H9 (cell line): ENCODE measurements at places on chromosomes 13 and 19. TPM values are rescaled to one million over a fixed set of nuclear protein-coding genes. Genes with fewer than 3 reads are reported as not detected.

The PRX gene
- 3.8 and 4.0 TPM in 2 replicates for total RNA-seq

- no peak for DNase-seq
Observed at GRCh38 chr13:114151565-114152284, 19.3 kb upstream of the RASA3 start.

- DNase-seq: no peak
Observed at GRCh38 chr13:67520886-67521285, 290.8 kb upstream of the PCDH9 start.

The PRSS57 gene
- total RNA-seq: 0.22 TPM in 1 of 2 replicates, not detected in the other

The INTS6 gene
- 60.4 and 61.2 TPM in 2 replicates for total RNA-seq

DNA sequence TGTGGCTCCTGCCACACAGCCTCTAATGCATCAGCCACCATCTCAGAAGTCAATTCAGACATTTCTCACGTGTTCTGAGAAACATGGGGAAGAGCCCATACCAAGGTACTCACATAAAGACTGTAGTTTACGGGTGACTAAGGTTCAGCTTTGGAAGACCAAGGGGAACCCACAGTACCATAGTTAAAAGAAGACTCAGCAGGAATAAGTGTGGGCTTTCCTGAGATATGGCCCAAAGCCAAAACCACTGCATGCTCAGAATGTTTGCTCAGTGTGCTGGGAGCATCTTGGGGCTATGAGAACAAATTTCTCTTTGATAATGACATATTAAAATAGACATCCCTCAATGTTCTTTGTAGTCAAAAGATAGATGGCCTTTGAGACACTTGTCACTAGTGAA, 283.8 kb downstream of the DCT start:
- no peak for DNase-seq

DNA sequence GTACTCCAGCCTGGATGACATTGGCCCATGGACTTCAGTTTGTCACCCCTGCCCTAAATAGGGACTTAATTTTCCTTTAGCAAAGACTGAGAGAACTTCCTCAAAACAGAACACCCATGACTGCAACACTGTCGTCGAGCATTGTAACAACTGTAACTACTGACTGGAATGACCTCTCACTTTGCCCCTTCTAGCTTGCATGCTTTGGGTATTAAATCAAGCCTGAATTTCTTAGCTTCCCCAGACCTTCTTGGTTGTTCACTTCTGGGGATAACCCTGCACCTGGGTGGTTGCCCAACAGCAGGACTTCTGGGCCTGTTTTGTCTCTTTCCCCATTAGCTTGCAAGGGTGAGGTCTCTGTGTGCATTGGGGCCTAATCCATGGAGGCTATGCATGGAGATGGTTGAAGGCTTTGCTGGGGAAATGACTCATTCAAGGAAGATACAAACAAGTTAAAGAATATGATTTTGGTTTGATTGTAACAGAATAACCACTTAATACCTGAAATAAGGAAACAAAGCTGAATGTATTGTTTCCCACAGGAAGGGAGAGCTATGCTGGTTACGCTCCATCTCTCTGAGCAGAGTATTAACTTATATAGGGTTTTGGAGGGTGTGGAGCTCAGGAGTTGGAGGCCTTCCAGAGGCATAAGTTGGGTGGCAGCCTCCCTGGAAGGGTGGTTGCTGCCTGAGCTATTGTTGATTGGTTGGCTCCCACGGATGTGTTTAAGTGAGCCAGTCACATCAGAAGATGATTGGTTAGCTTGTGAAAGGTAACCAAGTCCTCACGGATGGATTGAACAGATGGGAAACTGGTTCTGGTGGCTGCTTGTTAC, 34.7 kb upstream of the UBAC2 start:
- no peak for DNase-seq

DNA sequence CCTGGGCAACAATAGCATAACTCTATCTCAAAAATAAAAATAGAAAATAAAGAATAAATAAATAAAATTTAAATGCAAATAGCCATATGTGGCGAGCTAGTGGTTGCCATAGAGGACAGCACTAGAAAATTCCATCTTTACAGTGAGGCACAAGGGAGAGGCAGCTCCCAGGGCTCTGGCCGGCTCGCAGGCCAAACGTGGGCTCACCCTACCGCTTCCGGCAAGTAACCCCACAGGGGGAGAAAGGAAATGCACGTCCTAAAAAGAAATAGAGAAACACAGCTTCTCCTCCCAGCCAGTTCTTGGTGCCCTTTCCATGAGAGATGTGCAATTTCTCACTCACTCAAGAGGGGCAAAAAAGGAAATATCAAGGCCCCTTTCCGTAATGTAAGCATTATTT, 12.4 kb upstream of the GRWD1 start:
- no peak for DNase-seq

- DNase-seq: no peak
Observed at GRCh38 chr13:33728271-33729037, 89.5 kb upstream of the RFC3 start.

GRCh38 chr13:30186634-30187415, 120.5 kb downstream of the KATNAL1 start:
- peak; percentile 43 for DNase-seq

The SHD gene
- total RNA-seq: 2.7 and 4.4 TPM in 2 replicates

GRCh38 chr19:27673986-27674385, 1539.0 kb downstream of the UQCRFS1 start:
- no peak for DNase-seq

DNA sequence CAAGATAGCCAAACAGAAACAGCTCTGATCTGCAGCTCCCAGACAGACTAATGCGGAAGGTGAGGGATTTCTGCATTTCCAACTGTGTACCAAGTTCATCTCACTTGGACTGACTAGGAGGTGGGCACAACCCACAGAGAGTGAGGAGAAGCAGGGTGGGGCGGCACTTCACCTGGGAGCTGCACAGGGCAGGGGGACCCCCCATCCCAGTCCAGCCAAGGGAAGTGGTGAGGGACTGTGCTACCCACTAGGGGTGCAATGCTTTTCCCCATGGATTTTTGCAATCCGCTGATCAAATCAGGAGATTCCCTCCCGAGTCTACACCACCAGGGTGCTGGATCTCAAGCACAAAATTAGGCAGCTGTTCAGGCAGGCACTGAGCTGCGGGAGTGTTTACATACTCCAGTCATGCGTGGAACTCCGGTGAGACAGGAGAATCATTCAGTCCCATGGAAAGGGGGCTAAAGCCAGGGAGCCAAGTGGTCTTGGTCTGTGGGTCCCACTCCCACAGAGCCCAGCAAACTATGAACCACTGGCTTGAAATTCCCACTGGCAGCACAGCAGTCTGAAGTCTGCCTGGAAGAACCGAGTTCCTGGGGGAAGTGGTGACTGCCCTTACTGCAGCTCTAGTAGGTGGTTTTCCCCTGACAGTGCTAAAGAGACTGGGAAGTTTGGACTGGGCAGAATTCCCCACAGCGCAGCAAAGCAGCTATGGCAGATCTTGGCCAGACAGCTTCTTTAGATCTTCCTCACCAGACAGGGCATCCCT, 85.1 kb upstream of the UFM1 start:
- no peak for DNase-seq

DNA sequence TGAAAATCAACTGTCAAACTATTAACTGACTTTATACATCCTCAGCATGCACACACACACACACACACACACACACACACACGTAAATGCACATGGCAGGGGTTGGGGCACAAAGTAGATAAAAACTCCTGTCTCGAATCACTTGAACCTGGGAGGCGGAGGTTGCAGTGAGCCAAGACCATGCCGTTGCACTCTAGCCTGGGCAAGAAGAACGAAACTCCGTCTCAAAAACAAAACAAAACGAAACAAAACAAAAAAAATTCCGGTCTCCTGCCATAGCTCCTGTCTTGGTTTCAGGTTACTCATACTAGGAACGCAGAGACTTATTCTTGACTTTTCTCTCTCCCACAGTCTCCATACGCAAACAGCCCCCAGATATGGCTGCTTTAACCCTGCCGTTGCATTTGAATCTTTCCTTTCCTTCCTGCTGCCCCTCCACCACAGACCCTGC, 148.9 kb downstream of the SHISA2 start:
- DNase-seq: no peak

The NLRP5 gene
- total RNA-seq: not detected in 2 replicates

DNA sequence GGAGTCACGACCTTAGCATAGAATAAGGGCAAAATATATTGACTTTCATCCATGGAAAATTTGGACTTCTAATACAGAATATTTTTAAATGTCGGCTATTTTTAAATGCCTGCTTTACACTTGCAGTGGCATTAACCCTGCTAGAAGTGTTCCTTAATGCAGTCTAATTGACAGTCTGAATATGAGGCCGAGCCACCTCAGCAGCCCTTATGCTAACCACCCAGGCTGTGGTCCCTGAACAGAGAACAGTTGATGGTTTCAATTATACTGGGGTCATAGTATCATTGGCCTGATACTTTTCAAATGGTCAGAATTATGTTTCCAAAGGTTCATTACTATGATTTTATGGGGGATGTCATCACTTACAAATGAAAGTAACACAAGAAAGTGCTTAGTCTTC, 764.7 kb upstream of the SLITRK1 start:
- no peak for DNase-seq

GRCh38 chr13:57123681-57124080, 17.0 kb upstream of the PRR20A start:
- no peak for DNase-seq

GRCh38 chr13:21478881-21479808, 20.0 kb upstream of the ZDHHC20 start:
- DNase-seq: no peak

GRCh38 chr19:12606796-12607195, 3.8 kb downstream of the ZNF490 start:
- no peak for DNase-seq

- DNase-seq: no peak
Observed at GRCh38 chr13:72507416-72508199, 219.8 kb downstream of the MZT1 start.

DNA sequence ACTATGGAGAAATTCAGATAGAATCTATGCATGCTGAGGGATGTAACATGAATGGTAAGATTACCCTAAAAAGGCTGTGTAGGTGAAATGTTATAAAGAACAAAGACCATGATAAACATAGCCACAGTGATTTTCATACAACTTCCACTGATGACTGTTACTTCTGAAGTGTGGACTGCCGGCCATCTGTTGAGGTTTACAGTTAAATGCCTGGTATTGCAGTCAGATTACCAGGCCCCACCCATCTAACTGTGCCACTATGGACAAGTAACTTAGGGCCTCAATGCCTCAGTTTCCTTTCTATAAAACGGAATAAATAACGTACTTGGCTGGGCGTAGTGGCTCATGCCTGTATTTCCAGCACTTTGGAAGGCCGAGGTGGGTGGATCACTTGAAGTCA, 395.6 kb downstream of the KLF12 start:
- no peak for DNase-seq

DNA sequence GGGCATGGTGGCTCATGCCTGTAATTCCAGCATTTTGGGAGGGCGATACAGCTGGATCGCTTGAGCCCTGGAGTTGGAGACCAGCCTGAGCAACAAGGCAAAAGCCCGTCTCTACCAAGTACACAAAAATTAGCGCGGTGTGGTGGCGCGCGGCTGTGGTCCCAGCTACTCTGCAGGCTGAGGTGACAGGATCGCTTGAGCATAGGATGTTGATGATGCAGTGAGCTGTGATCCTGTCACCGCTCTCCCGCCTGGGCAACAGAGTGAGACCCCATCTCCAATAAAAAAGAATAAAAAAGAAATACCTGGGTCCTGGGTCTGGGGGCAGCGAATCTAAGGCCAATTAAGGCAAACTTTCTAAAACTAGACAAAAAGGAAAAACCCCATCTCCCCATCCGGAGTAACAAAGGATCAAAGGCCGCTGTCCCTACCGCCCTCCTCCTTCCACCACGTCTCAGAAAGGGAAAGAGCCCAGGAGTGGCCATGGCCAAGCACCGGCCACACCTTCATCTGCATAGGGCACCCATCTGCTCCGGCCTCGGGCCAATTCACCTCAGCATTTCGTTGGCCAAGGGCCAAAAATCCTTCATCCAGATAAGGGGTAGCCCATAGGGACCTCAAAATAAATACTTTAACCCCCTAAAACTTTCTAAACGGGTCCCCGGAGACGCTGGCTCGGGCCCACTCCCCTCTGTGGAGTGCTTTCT, 851 bp downstream of the ZNF320 start:
- peak; percentile 40 for DNase-seq

The U2AF2 gene
- total RNA-seq: 321 and 342 TPM in 2 replicates

The NMRK2 gene
- 60.0 and 62.7 TPM in 2 replicates for total RNA-seq

DNA sequence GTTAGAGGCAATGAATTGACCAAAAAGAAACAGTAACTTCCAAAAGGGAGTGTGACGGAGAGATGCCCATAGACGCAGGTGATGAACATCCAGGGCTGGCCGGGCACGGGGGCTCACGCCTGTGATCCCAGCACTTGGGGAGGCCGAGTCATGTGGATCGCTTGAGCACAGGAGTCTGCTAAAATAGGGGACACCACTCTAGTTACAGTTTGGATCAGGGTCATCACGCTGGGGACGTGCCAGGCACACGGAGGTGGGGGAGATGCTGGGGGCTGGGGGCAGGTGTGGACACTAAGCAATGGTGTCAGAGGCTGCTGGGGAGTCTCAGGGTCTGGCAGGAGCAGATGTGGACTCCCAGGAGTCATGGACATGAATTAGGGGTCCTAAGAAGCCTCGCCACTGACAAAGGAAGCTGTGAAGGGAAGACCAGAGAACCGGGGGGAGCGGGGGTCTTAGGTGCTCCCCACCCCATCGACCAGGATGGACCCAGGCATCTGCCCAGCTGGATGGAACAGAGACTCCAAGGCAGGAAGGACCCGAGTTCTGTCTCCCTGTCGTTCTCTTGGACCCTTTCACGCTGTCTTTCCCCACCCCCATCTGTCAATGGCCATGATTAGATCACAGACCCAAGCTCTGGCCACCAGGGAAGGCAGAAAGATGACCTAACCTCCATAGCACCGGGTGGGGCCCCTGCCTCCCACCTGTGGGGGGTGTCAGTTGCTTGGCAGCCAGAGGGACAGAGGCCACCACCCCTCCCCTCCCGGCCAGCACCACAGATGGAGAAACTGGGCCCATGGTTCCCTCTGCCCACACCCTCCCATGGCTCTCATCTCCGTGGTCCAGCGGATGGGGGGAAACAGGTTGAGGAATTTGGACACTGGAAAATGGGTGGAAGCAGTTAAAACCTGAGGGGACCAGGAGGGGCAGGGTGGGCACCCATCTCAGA, 19.6 kb downstream of the CCDC8 start:
- no peak for DNase-seq

DNA sequence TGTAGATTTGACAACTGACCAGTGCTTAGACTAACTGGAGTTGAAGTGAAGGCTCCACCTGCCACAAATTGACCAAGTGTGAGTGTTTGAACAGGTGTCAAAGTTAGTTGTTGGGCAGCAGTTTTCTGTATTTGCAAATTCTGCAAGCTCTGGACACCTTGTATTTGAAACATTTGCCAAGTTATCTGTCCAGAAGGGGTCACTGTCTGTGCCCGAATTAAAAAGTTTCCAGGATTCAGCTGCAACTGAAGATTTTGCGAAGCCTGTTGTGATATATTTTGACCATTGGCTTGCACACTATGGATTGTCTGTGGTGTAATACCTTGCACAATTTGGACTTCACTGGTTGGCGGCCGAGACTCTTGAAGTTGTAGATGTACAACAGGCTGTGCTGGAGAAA, 1690.7 kb downstream of the SLITRK5 start:
- DNase-seq: no peak

GRCh38 chr13:90414691-90415596, 932.5 kb upstream of the MIR17HG start:
- no peak for DNase-seq
